ENCODE measurements at places on chromosomes 11 and 22.

DNA sequence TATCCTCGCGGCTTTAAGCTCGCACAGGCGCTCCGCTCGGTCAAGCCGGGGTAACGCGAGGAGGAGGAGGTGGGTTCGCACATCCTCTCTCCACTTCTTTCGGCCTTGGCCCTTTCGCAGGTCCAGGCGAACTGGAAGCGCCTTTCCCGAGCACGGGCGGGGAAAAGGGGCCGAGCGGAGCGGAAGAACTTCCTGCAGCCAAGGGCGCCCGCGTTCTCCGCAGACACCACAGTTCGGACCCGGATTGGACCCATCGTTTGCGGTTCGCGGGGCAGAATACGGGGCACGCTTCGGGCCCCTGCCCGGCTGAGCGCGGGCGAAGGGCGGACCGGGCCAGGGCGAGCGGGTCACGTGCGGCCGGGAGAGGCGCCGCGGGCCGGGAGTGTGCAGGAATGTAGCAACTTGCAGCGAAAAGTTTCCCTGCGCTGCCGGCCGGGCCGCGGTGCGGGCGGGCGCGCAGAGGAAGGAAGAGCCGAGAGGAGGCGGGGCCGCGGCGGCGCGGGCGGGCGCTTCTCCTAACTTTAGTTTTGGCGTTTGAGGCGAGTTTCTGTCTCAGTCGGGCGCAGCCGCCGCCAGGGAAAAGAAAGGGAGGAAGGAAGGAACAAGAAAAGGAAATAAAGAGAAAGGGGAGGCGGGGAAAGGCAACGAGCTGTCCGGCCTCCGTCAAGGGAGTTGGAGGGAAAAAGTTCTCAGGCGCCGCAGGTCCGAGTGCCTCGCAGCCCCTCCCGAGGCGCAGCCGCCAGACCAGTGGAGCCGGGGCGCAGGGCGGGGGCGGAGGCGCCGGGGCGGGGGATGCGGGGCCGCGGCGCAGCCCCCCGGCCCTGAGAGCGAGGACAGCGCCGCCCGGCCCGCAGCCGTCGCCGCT lies at the start of gene YAP1:
YAP1 (plus strand) TSS at position 552 of the 865 bp plus-strand sequence. CDS start 402 bp downstream, outside the sequence.
- DNase-seq: peak; percentile 95

GRCh38 chr11:121191818-121192217 lies 90.8 kb downstream of the TECTA start:
- DNase-seq: no peak

- peak; percentile 74 for DNase-seq
Observed at GRCh38 chr22:38700270-38700788, 414 bp downstream of the JOSD1 start.

DNA sequence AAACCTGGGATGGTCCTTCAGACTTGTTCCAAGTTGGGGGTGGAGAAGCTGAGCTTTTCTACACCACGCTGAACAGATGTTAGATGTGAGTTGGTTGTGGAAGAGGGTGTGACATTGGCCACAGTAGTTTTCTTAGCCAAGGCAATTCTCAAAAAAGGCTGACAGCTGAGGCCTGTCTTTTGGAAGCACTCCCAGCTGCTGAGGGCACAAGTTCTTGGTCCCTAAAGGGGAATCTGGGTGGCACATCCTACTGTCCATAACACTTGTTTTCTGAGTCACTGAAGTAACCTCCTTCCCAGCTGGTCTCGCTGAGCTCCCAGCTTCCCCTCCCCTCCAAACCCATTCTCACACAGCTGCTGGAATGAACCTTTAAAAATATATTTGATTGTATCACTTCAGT lies 375.7 kb upstream of the KIRREL3 start:
- no peak for DNase-seq

DNA sequence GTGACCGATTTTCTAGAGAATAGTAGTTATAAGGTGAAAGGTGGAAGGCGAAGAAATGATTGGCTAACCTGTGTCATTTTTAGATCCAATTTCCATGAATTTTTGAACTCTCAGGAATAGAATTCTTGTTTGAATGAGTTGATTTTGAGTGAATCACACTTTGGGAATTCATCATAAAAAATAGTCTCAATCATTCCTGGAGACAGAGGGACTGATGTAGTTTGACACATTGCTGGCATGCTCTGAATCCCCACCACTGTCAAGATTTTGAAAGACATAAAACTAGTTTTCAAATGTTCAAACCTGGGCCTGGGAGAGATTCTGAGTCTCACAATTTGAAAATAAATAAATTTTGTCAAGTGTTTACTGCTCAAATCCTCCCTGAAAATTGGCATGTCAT lies 861.4 kb upstream of the RAG2 start:
- no peak for DNase-seq

DNA sequence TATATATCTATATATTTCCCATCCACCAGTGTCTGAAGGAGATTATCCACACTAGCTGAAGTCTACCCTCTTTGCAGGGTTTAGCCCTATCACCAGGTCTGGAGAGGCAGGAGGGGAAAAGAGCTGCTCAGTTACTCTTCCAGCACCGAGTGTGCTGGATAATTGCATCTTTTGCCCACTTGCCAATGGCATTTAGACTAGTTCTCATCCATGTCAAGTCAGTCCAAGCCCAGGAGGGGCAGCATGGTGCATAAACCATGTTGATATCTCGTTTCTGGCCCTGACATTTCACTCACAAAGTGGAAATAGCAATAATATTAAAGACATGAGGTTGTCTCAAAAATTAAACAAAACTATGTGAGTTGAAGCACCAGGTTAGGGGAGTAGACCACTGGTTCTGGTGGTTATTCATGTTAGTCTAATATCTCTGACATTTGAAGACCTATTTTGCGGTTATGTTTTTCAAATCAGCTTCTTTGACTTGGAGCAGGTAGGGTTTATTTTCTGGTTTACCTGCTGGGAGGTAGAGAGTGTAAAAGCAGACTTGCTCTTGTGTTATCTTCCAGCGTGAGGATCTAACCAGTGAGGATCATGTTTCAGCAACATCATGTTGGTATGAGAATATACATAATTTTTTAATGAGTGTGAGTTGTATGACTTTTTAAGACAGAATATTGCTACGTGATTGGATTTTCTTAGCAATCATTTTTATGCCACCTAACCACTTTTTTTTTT lies 273.2 kb upstream of the KIRREL3 start:
- DNase-seq: no peak

DNA sequence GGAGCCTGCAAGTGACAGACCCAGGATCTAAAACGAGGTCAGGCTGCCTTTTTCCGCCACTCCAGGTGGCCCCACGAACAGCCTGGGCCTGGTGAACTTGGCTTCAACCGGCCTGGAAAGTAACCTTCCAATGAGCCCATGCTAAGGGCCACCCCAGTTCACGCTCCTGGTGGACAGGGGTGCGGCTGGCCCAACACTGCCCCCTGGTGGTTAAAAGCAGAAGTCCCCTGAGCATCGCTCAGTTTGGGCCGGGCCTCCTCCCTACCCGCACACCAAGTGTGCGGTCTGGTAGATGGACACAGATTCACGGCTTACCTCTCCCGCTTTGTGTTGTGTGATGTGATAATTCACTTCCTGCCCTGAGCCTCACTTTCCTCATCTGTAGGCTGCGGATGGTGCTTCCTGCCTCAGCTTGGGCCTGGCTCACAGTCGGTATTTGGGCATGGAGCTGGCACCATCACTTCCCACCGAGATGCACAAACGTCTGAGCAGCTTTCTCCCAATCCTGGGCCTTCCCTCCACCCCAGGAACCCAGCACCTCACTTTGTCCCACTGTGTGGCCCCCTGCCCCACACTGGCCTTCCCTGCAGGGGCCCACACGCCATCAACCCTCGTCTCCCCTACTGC lies 13.7 kb upstream of the SEC14L3 start:
- peak; percentile 79 for DNase-seq

DNA sequence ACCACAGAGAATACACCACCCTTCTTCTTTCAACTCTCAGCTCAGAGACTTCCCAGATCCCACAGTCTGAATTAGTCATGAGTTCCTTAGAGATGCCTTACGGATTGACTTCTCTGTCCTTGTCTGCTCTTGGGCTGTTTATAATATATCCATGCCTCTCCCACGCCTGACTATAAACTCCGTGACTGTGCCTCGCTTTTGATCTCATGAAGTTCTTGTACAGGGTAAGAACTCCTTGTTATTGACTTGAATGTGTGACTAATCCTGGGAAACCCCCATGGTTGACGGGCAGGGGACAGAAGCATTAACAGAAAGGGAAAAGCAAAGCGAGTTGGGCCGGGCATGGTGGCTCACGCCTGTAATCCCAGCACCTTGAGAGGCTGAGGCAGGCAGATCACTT lies 62.4 kb upstream of the POU2AF1 start:
- no peak for DNase-seq

GRCh38 chr11:66637557-66638176 lies 836 bp upstream of the RBM4 start:
- DNase-seq: peak; percentile 26

- no peak for DNase-seq
Observed at GRCh38 chr11:31509051-31509428, 382 bp downstream of the IMMP1L start.

- DNase-seq: no peak
Observed at GRCh38 chr11:128586689-128587088, 669 bp downstream of the ETS1 start.

- no peak for DNase-seq
Observed at GRCh38 chr11:72037554-72038311, 39.0 kb downstream of the IL18BP start.

DNA sequence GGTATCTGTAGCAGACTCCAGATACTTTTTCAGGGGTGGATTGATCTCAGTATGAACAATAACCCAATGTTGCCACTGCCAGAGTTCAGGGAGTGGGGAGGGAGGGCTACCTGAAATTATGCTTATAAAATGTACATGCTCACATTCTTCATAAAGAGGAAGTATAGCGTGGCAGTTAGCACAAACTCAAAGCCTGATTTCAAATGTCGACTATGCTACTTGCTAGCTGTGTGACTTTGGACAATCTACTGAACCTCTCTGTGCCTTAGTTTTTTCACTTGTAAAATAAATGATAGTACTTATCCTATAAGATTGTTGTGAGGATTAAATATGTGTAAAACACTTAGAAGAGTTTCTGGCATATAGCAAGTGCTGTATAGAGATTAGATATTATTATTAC lies 26.5 kb upstream of the POU2AF1 start:
- no peak for DNase-seq
